ENCODE measurements at places on chromosomes 12 and 14. TPM values are rescaled to one million over a fixed set of nuclear protein-coding genes. Genes with fewer than 3 reads are reported as not detected.

SLCO1C1 gene
- not detected for total RNA-seq

DNA sequence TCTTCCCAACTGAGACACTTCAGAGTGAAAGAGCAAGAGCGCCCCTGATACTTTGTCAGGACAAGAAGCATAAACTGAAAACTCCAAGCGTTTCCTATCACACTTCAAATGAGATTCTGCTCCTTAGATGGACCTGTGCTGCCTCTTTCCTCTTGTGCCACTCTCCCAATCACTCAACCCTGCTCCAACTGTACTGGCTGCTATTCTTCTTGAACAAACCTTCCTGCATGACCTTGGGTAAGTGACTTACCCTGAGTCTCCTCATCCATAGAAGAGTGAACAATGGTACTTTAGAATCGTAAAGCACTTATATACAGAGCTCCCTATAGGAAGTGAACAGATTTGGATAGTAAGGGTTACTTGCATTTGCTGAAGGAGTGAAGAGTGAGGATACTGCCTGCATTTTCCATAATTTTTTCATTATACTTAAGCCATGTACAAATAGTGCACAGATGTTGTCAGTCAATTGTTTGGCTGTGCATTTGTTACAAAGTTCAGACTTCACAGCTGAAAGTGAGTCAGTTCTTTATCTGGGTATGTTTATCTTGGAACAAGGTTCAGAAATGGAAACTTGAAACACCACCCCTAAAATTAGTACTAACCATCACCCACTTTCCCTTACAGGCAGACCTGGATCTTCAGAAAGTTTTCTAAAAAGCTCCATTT, 10.8 kb downstream of the MTERF2 start:
- no peak overlapping the region for H3K4me3 ChIP-seq
- no peaks in the 10 kb centered on the region for H3K27me3 ChIP-seq
- H3K36me3 ChIP-seq, result peaks cover 13% of the 10 kb centered on the region
- DNase-seq, result no peak
- H3K4me1 ChIP-seq, result no peaks in the 10 kb centered on the region

DNA sequence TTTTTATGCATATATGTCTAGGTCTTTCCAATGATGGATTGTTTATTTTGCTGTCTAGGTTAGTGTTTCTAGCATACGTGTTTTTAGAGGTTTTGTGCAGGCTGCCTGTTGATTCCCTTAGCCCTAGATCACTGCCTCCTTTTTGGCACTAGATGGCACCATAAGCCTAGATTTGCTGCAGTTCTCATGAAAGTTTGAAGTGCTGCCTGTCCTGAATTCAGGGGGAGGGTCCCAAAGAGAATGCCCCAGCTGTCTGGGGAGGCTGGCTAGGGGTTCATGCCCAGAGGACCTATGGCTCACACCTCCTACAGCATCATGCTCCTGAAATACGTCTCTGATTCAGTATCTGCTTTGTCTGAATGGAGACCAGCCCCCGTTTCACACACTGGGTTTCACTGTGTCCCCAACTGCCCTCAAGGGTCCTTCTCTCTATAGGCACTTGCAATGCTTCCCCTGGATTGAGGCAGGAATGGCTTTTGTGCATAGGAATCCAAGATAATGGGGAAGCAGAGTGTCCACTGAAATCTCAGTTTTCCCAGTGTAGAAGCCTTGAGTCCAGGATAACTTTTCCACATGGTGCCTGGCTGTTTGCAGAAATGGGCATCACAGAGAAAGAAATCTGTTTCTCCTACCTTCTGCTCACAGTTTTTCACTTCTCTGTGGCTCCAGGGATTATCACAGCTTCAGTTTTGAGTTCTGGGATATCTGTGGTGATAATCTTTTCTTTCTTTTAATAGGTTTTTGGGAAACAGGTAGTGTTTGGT, 14.2 kb upstream of the TXNRD1 start:
- no peak overlapping the region for H3K4me3 ChIP-seq
- no peak overlapping the region for H3K27ac ChIP-seq
- DNase-seq, result peak; percentile 62
- peaks cover 10% of the 10 kb centered on the region for H3K36me3 ChIP-seq
- H3K4me1 ChIP-seq, result peaks cover 6% of the 10 kb centered on the region

GRCh38 chr12:98559666-98560065, 33.8 kb upstream of the SLC25A3 start:
- H3K4me1 ChIP-seq, result no peaks in the 10 kb centered on the region
- H3K27ac ChIP-seq, result no peak overlapping the region

- H3K4me1 ChIP-seq, result peaks cover 35% of the 10 kb centered on the region
- peaks cover 21% of the 10 kb centered on the region for H3K36me3 ChIP-seq
- no peak overlapping the region for H3K4me3 ChIP-seq
- H3K27ac ChIP-seq, result no peak overlapping the region
These were observed 213.2 kb upstream of the FOXN3 start for GRCh38 chr14:89630101-89630829.

GRCh38 chr12:65828711-65829339, 4.5 kb downstream of the HMGA2 start:
- H3K4me3 ChIP-seq, result no peak overlapping the region
- H3K27ac ChIP-seq, result no peak overlapping the region
- DNase-seq, result no peak
- peaks cover 7% of the 10 kb centered on the region for H3K4me1 ChIP-seq

- peaks cover 20% of the 10 kb centered on the region for H3K36me3 ChIP-seq
- no peak overlapping the region for H3K4me3 ChIP-seq
- H3K4me1 ChIP-seq, result peaks cover 76% of the 10 kb centered on the region
- no peaks in the 10 kb centered on the region for H3K27me3 ChIP-seq
- no peak overlapping the region for H3K27ac ChIP-seq
These were observed 15.7 kb downstream of the VPS37B start for GRCh38 chr12:122880155-122880667.

GRCh38 chr12:75488553-75488952, 8.0 kb downstream of the GLIPR1 start:
- peak; percentile 52 for DNase-seq
- H3K4me3 ChIP-seq, result no peak overlapping the region
- peaks cover 56% of the 10 kb centered on the region for H3K4me1 ChIP-seq

- no peaks in the 10 kb centered on the region for H3K27me3 ChIP-seq
- H3K4me1 ChIP-seq, result peaks cover 30% of the 10 kb centered on the region
- H3K4me3 ChIP-seq, result no peak overlapping the region
- no peak for DNase-seq
- peaks cover 11% of the 10 kb centered on the region for H3K36me3 ChIP-seq
- H3K27ac ChIP-seq, result no peak overlapping the region
These were observed 98.3 kb downstream of the PTGER2 start for GRCh38 chr14:52412426-52412825.

DNA sequence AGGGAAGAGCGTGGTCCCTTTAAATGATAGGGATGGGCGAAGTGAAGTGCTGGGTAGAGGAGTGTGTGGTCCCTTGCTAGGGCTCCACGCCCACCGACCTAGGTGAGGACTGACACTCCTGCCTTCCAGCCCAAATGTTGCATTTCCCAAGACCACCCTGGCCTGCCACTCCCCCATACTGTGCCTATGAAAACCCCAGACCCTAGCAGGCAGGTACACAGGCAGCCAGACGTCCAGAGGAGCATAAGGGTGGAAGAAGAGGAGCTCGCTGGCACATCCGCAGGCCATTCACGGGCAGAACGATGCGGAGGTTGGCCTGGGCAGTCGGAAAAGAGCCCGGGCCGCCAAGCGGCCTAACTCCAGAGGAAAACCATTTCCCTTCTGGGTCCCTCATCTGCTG, 817 bp upstream of the IPO8 start:
- H3K27ac ChIP-seq, result peak overlapping the region; percentile 88
- H3K4me1 ChIP-seq, result peaks cover 31% of the 10 kb centered on the region
- DNase-seq, result no peak
- H3K27me3 ChIP-seq, result peaks cover 6% of the 10 kb centered on the region
- peak overlapping the region; percentile 94 for H3K4me3 ChIP-seq

GRCh38 chr12:95202691-95203486, 14.4 kb downstream of the FGD6 start:
- no peak overlapping the region for H3K27ac ChIP-seq

GRCh38 chr14:104266631-104267575, 128.5 kb downstream of the KIF26A start:
- no peak for DNase-seq
- no peaks in the 10 kb centered on the region for H3K36me3 ChIP-seq
- no peaks in the 10 kb centered on the region for H3K27me3 ChIP-seq
- no peak overlapping the region for H3K4me3 ChIP-seq
- no peaks in the 10 kb centered on the region for H3K4me1 ChIP-seq
- H3K27ac ChIP-seq, result no peak overlapping the region

- H3K36me3 ChIP-seq, result no peaks in the 10 kb centered on the region
- H3K4me3 ChIP-seq, result no peak overlapping the region
- no peaks in the 10 kb centered on the region for H3K27me3 ChIP-seq
- no peak overlapping the region for H3K27ac ChIP-seq
These were observed 343.4 kb upstream of the LMO3 start for GRCh38 chr12:16949371-16949770.

All from activated CD8-positive, alpha-beta memory T cell treated with anti-CD3 and anti-CD28 coated beads, Interleukin-2, amount 10 ng/mL, durations not matched to agents 7 days and 5 days (primary cell).